ENCODE measurements at places on chromosomes 6 and 20.

DNA sequence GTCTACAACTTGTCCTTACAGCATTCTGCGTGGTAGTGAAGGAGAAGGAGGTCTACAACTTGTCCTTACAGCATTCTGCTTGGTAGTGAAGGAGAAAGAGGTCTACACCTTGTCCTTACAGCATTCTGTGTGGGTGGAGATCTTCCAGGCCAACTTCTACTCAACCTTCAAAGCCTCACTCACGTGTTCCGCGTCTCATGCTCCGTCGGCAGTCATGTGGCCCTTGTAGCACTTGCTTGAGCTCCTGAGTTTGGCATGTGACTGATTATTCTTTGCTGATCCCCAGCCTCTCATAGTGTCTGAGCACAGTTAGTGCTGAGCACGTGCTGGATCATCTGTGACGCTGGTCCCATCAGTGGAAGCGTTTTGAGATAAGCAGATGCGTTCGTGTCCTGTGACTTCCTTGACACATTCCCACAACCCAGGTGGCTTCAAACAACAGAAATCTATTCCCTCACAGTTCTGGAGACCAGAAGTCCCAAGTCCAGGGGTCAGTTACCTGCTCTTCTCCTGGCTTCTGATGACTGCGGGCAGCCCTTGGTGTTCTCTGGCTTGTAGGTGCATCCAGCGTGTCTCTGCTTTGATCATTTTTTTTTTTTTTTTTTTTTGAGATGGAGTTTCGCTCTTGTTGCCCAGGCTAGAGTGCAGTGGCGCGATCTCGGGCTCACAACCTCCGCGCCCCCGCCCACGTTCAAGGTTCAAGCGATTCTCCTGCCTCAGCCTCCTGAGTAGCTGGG lies 2.6 kb downstream of the SS18L1 start:
- no peak for DNase-seq

- no peak for DNase-seq
Measured at GRCh38 chr6:34096814-34097213, 49.1 kb downstream of the GRM4 start.

DNA sequence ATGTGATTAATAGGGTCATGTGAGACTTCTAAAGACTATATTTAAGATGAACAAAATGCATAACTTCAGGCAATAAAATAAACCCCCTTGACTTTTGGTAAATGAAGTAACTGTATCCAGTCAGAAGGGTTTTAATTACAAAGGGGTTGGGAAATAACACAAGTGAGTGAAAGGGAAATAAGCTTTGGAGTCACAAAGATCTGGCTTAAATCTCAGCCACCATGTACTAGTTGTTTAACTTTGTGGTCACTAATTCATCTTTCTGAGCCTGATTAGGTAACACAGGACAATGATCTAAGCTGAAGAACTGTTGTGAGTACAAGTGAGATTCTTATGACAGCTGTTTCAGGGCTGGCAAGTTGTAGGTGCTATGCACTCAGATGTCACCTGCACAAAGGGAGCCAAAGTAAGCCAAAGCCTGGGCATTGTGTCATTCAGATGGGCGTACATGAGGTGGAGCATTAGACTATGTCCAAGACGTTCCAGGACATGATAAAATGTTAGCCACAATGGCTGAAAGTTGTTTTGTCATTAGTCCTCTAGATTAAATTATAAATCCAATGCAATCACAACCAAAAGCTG lies 13.8 kb downstream of the TOMM34 start:
- DNase-seq, result no peak

DNA sequence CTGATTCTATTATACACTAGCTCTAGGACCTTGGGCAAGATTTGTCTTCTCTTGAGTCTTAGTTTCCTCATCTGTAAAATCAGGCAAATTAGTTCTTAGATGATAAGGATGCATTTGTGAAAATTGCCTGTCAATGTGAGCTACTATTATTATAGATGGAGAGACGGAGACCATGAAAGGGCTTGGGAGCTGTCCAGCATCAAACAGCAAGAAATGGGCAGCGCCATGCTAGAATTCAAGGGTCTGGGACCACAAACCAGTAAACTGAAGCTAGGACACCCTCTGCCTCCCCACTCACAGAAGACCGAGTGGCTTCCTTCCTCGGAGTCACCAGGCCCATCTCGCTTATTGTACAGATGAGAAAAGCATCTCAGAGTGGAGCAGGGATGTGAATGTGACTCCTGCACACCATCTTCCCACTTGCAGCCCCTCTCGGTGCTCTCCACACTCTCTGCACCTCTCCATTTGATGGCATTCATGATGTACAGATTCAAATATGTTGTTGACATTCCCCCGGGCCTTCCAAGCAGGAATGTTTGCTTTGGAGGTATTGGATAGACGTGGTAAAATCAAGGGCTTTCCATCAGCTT lies 24.1 kb upstream of the BPIFA3 start:
- DNase-seq, result no peak

GRCh38 chr20:33576432-33577125 lies 85.5 kb upstream of the C20orf144 start:
- no peak for DNase-seq

DNA sequence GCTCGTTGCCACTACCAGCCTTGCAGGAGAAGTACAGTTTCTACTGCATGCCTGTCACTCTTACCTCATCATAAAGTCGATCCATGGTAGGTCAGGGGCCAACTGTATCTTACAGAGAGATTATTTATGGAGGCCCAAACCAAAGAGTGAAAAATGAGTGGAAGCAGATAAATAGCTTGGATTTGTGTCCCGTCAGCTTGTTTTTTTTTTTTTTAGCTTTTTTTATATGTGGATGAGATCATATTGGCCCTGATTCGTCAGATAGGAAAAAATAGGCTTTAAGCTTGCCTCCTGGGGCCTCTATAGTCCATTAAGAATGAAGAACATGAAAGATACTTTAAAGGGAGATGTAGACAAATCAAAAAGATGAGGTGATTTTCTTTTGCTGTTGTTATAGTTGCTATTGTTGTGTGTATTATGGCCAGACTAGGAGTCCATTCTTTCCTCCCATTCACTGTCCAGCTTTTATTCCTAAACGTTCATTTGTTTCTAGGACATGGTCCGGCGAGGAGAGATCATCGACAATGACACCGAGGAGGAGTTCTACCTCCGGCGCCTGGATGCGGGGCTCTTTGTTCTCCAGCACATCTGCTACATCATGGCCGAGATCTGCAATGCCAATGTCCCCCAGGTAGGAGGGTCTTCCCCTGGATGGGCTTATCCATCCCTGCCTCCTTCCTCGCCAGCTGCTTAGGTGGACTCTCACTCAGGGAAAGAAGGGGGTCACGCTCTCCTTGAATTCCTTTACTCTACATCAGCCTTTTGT lies 43.3 kb upstream of the VSTM2L start:
- DNase-seq, result no peak

- DNase-seq, result no peak
Measured at GRCh38 chr20:8408587-8409307, 276.7 kb downstream of the PLCB1 start.

- DNase-seq, result no peak
Measured at GRCh38 chr6:126170978-126171382, 168.9 kb upstream of the CENPW start.

DNA sequence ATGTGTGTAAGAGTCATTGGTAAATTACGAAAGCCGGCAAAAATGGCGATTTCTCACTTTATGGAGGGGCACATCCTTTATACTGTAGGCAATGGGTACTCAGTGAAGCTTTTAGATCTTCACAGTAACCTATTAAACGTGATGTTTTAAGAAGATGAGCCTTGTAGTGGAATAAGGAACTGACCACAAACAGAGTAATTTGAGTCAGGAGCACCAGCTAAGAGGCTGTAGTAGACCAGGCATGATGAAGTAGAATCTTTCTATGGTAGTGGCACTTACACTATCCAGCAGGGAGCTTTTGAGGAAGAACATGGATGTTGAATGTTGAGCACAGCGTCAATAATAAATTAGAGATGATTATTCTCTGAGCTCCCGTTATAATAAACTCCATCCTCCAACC lies 65.9 kb downstream of the HIVEP2 start:
- DNase-seq, result no peak

- DNase-seq, result no peak
Measured at GRCh38 chr6:55212156-55212555, 37.8 kb downstream of the HCRTR2 start.

- DNase-seq, result no peak
Measured at GRCh38 chr6:161736781-161737292, 463.0 kb upstream of the AGPAT4 start.

DNA sequence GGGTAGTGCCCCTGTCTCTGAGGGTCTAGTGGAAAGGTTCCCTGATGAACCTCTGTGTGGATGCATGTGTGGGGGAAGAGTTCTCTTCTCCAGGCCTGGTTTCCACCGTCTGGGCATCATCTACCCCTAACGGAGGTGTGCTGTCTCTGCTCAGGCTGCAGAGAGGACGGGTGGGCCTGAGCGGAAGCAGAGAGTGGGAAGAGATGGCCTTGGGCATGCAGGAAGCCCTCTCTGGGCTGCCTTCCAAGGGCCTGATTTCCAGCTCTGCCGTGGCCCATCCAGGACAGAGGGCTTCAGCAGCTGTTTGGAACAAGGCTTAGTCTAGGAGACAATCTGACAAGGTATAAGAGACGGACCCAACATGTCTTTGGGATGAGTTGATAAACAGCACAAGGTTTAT lies 220.1 kb upstream of the DTNBP1 start:
- DNase-seq, result no peak

GRCh38 chr6:108561742-108562502 lies 1.2 kb downstream of the FOXO3 start:
- peak; percentile 33 for DNase-seq

- DNase-seq, result no peak
Measured at GRCh38 chr20:32611868-32612267, 26.7 kb upstream of the NOL4L start.

- no peak for DNase-seq
Measured at GRCh38 chr20:46311039-46311650, 2.8 kb upstream of the CDH22 start.

DNA sequence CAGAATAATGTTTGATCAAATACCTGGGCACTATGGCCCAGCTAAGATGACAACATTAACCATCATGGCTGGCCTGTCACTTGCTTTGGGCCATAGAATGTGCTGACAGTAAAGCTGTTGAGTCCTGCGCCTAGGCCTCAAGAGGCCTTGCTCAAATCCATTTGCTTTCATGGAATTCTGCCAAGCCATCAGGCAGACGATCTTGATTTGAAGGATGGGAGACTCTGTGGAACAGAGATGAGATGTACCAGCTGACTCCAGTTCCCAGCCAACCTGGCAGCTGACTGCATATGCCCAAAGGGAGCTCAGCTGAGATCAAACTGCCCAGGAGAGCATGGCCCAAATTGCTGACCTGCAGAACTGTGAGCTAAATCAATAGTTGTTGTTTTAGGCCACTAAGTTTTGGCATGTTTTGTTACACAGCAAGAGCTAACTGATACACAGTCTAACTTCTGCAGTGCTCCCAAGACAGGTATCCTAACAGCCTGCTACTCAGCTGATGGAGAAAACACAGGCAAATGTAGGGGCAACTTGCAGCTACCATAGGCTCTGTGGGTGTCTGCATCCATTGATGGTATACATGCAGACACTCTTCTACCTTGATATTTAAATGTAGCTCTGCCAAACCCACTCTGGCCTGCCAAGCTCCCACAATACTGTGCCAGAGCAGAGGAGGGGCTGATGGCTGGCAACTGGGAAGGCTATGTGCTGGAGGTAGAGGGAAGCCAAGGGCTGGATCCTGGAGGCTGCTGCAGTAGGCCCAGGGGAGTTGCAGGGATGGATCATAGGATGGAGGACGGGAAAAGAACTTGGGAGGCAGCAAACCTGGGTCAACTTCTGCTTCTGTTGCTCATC lies 55.2 kb upstream of the RNF24 start:
- no peak for DNase-seq

DNA sequence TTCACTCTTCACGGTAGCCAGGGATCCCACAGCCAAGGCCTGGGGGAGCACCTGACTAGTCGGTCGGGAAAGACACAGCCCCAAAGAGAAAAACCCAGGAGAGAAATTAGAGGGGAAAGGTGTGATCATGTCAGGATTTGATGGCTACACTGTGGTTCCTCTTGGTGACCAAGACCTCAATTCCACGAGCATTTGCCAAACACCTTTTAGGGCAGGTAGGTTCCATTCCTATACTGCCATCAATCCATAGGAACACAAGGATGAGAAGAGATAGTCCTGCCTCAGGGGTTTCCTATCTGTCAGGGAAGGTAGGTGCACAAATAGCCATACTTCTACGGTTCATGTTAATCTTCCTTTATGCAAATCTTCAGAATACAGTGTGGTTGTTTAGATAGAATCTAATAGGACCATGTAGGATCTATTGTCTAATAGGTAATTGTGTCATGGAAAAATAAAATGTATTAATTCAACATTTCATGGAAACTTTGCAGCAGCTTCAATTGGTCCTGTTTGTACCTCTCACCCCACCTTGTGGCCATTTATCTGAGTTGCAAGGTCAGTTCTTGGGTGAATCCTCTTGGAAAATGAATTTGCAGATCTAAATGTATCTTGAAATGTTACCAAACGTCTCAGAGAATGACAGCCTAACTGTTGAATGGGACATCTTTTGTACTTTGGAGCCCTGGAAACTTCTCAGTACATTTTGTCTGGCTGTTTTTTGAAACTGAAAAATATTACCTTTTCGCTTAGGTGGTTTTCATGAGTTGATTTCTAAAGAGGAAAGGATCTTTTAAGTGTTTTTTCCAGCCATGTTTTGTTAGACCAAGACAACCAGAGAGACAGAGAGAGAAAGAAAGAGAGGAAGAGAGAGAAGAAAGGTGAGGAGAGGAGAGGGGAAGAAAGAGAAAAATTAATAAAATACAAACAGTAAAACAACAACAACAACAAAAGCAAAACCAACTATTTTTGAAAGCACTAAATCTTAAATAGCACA lies 33.7 kb upstream of the IYD start:
- DNase-seq, result no peak

DNA sequence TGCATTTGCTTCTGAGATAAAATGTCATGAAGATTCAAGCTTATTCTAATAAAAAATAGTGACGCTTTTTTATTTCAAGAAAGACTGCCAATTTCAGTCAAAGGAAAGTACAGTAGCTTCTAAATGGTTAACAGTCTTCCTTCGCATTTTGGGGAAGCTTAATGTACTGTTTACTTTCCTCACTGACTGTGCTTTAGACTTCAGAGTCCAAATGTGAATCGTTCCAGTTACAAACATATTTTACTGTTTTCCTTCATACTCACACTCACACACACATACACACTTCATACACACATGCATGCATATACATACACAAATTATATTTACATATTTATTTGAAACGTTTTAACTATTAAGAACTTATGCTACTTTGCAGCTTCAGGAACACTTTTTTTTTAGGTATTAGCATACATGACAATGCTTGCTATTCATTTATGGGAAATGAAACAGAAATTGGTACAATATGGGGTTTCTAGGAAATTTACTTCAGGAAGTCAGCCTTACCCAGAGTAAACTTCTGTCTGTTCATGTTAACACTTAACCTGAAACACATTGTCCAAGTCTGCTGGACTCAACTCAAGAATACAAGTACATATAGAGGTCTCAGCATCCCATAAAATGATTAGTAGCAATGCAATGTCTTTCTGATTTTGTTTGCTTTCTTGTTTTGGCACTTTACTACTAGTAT lies 145.4 kb downstream of the RPS12 start:
- DNase-seq, result no peak

GRCh38 chr6:37160922-37161778 lies 8.8 kb upstream of the PIM1 start:
- DNase-seq, result no peak

- no peak for DNase-seq
Measured at GRCh38 chr20:23664954-23665353, 23.9 kb downstream of the CST4 start.

GRCh38 chr20:12733811-12734210 lies 275.0 kb upstream of the SPTLC3 start:
- DNase-seq, result no peak

Data from CD4-positive, alpha-beta T cell treated with Interleukin-15 for 1 hour (primary cell).